ENCODE measurements at places on chromosomes 16 and 17.
A peak's percentile ranks its signal among the peaks of the same experiment; 100 is the strongest.

- peak; percentile 71 for DNase-seq
These were observed 610 bp downstream of the C16orf74 start for GRCh38 chr16:85750146-85750826.

DNA sequence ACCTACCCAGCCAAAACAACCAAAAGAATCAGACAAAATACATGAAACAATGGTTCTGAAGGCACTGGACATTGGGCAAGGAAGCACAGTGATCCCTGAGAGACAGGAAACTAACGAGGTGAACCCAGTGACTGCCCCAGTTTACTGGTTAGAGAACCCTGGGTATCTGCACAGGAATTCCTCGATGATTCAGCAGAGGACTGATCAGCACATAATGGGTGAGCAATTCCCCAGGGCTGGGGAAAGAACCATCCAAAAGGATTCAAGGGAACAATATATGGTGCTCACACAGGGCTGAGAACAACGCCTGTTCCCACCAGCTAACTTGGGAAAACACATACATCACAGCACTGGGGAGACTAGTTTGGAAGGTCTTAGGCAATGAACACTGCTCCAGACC lies 167.2 kb downstream of the PARN start:
- no peak for DNase-seq

GRCh38 chr17:7133424-7133823 lies 18.8 kb upstream of the ASGR2 start:
- peak; percentile 76 for DNase-seq

DNA sequence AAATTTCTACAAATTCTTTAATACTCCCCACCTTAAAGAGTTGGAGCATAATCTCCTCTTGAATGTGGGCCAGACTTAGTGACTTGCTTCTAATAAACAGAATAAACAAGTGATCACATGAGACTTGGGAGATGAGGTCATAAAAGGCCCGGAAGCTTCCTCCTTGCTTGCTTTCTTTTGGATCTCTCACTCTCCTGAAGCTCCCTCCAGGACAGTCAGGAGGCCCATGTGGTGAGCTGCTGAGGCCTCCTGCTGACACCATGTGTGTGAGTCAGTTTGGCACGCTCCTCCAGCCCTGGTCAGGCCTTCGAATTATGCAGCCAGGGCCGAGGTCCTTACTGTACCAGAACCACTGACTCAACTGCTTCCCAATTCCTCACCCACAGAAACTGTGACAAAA lies 53.2 kb downstream of the NDEL1 start:
- DNase-seq: no peak

DNA sequence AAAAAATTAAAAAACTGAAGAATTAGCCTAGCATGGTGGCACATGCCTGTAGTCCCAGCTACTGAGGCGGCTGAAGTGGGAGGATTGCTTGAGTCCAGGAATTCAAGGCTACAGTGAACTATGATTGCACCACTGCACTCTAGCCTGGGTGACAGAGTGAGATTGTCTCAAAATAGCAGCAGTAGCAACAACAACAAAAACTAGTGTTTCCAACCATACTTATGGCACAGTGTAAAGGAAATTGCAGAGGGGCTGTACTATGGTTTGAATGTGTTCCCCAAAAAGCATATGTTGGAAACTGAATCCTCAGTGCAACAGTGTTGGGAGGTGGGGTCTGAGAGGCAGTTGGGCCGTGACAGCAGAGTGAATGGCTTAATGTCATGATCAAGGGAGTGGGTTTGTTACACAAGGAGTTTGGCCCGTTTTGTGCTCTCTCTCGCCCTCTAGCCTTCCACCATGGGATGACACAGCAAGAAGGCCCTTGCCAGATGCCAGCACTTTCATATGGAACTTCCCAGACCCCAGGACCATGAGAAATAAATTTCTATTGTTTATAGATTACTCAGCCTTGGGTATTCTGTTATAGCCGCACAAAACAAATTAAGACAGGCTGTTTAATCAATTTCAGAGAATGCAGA lies 70.0 kb downstream of the PGS1 start:
- DNase-seq: no peak

DNA sequence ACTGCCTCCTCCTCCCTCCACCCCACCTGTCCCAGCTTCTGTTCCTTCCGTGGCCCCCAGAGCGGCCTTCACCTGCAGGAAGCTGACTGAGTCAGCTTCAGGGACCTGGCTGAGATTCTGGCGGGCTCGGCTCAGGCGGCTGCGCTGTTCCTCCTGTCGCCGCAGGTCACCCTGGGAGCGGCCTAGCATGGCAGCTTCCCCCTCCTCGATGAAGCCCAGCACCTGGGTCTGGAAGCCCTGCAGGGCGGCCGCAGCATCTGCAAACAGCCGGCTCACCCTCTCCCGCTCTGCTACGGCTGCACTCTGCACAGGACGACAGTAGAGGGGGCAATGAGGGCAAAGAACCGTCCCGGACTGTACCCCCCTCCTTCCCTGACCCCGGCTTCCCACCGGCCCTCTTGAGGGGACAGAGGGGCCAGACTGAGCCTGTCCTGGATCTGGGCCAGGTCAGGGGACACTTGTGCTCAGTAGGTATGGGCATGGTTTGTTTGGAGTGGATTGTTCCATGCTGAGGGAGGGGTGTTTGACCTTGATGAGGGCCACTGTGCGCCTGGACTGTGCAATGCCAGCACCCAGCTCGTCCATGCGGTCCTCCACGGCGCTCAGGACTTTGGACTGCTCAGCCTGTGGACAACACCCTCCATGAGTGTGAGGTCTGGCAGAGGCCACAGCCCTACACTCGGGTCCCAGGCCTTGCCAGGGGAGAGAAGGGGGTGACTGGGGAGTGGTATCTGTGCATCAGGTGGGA lies 2.0 kb downstream of the TRIM47 start:
- peak; percentile 86 for DNase-seq

DNA sequence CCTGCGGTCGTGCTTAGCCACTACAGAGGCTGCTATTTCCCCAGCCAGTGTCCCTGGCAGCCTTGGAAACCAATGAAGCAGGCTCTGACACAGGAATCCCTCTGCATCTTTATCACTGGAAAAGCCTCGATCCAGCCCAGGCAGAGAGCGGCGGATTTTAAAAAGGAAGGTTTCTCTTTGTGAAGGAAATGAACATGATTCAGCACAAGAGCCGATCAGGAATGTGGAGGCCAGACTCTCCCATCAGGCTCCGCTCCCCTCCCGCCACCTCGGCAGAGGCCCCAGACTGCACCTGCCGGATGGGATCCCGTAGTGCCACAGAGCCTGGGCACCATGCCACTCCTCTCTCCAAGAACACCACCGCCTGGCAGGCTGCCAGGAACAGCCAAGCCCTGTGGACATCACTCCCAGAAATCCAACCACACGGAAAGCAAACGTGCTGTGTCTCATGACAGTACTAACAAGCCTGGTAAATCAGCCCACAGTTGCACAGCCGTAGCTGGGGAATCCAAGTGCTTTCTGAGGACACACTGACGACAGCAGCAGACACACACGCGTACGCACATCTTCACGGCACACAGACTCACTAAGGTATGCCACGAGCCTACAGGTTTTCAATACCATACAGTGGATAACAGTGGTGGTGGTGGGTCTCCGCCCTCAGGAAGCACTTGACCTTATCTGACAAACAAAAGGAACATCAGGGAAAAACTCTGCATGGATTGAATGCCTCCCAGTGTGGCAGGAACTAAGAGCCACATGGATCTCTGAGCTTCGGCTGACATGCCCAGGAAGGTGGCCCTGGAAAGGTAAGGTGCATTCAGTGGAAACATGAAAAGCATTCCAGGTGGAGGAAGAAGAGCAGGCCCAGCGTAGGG lies 5.4 kb downstream of the LRRC75A start:
- peak; percentile 24 for DNase-seq

GRCh38 chr17:63919311-63919723 lies 678 bp upstream of the GH1 start:
- peak; percentile 71 for DNase-seq

DNA sequence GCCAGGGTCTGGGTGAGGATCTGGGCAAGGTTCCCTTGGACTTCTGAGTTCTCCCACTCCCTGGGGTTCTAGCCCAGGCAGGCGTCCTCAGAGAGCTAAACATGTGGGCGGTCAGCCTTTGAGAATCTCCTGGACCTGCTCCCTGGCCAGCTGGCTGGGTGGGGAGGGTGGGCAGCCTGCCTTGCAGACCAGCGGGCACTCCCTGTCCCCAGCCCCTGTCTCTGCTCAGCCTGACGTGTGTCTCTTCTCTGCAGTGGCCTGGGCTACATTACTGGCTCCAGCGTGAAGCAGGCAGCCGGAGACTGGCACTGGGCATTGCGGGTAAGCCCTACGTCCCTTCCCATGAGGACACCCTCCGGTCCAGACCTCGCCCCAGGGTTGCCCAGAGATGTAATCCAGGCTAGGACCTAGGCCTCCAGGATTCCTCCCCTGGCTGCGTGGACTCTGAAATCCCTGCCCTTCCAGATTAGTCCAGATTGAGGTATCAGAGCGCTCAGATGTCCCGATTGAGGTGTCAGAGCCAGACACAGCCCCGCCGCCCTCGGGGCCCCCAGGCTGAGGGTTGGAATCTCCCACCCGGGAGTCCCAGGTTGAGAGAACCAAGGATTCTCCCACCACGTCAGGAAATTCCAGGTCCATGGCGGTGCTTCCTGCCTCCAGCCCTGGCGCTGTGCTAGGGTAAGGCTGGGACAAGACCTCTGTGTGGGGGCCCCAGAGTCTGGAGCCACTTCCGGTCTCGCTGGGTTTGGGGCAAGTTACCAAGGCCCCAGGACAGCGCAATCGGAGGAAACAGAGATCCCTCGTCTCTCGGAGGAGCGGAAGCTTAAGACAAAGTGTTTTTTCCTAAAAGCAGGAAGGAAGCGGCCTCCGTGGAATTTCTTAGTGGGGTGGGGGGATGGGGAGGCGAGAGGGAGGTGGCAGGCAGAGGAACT lies 24.1 kb downstream of the MYBBP1A start:
- DNase-seq: no peak

DNA sequence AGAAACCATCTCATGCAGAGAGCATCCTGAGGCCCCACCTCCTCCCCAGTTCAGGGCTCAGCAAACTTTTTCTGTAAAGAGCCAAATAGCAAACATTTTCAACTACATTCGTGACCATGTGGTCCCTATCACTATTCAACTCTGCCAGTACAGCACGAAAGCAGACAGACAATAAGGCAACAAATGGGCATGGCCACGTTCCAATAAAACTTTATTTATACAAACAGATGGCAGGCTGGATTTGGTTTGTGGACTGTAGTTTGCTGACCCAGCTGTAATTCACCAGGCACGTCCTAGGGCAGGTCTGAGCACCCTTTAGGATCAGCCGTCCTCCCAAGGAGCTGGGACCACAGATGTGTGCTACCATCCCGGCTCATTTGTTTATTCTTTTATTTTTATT lies 27.1 kb upstream of the GPRC5C start:
- no peak for DNase-seq

GRCh38 chr16:73202161-73202729 lies 154.3 kb upstream of the ZFHX3 start:
- no peak for DNase-seq

- peak; percentile 25 for DNase-seq
These were observed 1.3 kb upstream of the TUBB3 start for GRCh38 chr16:89921702-89922476.

DNA sequence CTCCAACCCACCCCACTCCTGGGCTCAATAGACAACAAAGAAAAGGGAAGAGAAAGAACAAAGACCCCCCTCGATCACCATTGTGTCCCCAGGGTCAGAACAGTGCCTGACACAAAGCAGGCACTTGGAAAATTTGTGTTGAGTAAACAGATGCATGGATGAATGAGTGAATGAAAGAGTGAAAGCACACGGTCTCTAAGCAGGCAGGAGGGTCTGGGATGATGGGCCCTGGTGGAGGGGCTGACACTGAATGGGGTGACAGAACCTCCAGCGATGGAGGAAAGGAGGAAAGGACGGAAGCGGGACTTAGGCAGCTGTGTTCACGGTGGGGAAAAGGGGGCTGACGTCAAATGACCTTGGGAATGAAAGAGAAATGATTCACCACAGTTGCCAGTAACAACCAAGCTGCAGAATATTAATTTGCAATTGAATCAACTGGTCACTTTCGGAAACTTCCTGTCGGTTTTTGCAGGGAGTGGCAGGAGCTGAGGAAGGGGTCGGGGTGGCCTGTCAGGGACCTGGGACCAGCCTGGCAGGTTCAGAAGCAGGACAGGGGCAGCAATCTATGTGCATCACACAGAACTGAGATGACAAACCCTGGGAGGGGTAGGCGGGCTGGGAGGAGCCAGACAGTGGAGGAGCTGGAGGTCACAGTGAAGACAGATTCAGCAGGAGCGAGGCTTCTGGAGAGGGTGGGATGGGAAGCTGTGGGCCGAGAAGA lies 6.7 kb upstream of the GAST start:
- no peak for DNase-seq

- DNase-seq: no peak
These were observed 297.0 kb downstream of the MAP2K6 start for GRCh38 chr17:69711541-69711940.

GRCh38 chr16:68131813-68132706 lies 46.9 kb downstream of the NFATC3 start:
- DNase-seq: no peak

GRCh38 chr17:34076743-34077631 lies 178.1 kb upstream of the CCL2 start:
- DNase-seq: no peak

- no peak for DNase-seq
These were observed 29.7 kb downstream of the MGRN1 start for GRCh38 chr16:4654011-4654963.

GRCh38 chr17:81703747-81704654 lies 834 bp downstream of the MRPL12 start:
- DNase-seq: peak; percentile 46

DNA sequence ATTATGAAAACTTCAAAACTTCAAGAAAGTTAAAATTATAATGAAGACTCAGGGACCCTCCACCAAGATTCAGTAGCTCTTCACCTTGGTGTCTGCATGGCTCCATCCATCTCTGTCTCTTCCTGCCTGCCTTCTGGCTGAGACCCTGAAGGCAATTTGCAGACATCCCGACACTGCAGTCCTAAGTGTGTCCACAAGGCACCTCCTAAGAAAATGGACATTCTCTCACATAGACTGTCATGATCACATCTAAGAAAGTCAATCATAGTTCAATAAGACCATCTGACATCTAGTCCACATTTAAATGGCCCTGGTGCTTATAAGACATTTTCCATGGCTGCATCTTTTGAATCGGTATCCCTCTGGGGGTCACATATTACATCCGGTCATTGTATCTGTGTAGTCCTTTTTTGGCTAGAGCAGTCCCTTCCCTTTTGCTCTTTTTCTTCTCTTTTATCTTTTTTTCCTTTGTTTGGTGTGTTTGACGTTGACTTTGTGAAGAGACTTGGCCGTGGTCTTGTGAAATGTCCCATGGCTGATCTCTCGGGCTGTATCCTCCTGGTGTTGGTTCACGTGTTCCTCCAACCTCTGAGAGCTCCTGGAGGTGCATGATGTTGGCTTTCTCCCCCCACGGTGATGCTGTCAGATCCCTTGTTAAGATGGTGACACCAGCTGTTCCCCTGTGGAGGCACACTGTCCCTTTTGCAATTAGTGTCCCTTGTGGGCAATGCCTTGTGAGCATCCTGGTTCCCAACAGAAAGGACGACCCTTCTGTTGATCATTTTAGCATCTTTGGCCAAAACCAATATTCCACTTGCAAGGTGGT lies 5.0 kb upstream of the TNFRSF13B start:
- DNase-seq: no peak
